Activated naive CD4-positive, alpha-beta T cell treated with anti-CD3 and anti-CD28 coated beads, Interleukin-2, amount 50 U/mL, for 72 hours (primary cell): ENCODE measurements at places on chromosomes 5 and 9. TPM values are rescaled to one million over a fixed set of nuclear protein-coding genes. Genes with fewer than 3 reads are reported as not detected.
A peak's percentile ranks its signal among the peaks of the same experiment; 100 is the strongest.

DNA sequence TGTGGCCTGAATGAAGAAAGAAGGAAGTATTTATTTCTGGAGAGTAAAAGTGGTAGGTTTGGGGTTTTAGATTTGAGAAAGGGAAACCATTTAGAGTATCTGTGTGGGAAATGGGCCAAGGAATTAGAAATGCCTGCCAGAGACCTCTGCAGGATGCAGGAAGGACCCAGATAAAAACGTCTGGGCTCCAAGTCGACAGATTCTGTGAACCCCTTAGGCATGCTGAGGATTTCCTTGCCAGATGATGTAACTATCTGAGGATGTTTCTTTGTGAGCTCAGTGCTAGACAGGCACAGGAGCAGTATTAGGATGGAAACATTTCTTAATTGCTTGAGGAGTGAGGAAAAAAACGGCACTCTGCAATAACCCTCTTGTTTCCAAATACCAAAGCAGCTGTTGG is 251.8 kb upstream of the DMRT1 start:
- DNase-seq: no peak

DNA sequence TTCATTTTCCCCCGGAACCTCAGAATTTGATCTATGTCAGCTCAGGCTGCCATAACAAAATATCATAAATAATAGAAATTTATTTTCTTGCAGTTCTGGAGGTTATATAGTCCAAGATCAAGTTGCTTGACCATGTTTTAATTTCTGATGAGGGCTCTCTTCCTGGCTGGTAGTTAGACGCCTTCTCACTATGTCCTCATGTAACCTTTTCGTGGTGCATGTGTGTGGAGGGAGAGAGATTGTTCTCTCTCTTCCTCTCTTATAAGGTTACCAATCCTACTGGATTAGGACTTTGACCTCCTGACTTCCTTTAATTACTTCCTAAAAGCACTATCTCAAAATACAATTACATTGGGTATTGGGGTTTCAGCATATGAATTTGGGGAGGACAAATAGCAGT is 198.6 kb downstream of the SH3GL2 start:
- no peak for DNase-seq

OBP2B gene
- not detected for total RNA-seq

DNA sequence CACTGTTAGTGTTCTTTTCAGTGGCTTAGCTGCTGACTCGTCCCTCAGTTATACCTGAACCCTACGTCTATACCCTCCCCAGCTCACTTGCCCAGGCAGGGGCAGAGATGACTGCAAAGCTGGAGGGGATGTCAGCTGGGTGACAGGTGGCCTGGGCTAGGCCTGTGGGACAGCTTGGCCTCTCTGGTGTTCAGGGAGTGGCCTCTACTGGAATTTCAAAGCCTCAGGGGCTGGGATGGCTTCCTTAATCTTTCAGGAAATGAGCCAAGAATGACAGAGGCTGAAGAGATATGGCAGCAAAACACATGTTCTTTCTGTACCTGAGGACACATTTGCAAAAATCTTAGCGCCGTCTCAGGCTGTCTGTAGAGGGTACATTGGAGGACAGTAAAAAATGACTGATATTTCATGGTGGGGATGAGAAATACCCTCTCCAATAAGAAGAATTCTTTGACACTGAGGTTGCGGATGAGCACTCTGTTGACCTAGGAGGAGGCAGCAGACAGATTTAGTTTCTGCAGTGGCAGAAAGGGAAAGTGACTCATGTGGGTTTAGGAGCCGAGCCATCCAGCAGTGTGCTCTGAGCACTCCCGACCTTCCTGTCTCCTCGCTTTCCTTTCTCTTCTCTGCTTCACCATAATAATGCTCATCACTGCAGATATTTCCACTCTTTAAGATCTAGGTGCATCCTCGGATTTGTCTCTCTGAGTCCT is 54.4 kb downstream of the ENTREP1 start:
- DNase-seq: no peak

GRCh38 chr5:87246061-87246460 is 21.6 kb upstream of the RASA1 start:
- no peak for DNase-seq

- no peak for DNase-seq
These were observed 40.9 kb upstream of the SLC25A51 start for GRCh38 chr9:37944671-37945481.

DNA sequence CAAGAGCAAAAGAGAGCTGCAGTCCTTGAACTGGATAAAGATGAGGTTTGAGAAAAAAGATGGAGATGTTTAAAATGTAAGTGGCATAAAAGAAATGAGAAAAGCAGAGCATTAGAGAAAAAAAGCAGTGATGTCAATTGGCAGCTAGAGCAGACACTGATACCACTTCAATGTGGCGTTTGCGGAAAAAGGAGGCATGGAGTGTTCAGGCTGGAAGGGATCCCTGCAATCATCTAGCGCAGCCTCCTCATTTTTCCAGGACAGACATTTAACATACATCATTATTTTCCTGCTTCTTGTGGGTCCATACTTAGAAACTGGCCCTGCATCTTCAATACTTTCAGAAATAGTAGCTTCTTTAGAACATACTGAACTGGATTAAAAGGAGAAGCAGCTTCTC is 563.8 kb downstream of the PTPRD start:
- no peak for DNase-seq

- DNase-seq: no peak
These were observed 373.1 kb downstream of the CSNK1G3 start for GRCh38 chr5:123885081-123885480.

DNA sequence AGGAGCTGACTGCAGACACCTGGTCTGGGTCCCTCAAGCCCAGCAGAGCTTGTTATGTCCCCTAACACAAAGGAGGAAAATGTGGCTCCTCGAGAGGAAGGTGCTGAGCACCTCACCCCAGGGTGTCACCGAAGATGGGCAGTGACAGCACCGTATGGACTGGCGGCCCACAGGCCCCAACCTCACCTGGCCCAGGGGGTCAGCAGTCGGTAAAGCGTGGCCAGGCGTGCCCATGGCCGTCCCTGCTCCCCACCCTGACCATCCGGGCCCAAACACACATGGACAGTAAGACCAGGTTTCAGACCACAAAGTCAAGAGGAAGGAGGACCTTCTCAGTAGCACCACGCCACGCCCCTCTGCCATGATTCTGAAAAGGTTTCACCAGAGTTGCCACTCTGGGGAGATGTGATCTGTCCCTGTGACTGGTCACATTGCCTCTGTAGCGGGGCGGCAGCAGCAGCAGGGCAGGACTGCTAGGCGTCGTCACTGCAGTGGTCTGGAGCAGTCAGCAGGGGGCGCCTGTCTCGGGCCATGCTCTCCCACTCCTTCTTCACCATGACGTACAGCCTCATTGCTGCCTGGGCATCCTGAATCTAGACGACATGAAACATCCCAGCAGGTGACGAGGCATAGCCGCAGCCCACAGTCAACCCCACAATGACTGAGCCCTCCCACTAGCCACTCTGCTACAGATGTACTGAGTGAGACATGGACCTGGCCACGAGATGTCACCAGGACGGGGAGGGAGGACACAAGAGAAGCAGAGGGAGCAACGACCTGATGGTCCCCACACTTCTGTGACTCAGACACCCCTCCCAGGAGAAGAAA is 11.1 kb downstream of the REXO4 start:
- DNase-seq: peak; percentile 85

PAEP gene
- total RNA-seq: not detected

DNA sequence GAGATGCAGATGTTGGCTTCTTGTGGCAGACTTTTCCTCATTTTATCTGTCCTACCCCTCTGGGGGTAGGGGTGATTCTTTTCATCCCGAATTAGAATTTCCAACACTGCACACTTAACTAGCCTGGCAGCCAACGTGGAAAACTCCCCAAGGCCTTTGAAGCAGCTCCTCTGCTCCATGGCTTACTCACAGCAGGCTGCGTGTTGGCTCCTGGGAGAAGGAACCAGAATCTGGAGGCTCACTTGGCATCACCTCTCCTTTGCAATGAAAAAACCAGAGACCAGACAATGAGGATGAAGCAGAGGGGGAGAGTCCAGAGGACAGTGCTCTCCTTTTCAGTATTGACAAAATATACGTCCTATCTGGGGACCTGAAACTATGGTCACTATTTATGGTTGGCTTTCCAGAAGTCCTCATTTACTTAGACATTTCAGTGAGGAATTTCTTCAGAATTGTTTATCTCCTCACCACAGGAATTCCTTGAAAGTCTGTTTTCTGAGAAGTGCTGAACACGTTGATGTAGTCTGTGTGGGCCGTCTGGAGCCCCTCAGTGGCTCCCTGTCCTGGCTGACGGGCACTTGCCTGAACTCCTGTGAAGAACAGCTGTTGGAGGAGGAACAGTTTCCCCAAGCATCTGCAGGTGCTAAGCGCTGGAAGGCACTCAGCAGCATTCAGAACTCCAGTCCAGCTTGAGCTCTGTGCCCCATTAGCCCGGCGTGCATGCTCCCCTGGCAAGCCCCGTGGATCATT is 231.3 kb downstream of the RFK start:
- DNase-seq: no peak

UBQLN1 gene
- 96.8 TPM for total RNA-seq

- DNase-seq: no peak
These were observed 13.5 kb upstream of the TMED7 start for GRCh38 chr5:115639377-115639776.

DNA sequence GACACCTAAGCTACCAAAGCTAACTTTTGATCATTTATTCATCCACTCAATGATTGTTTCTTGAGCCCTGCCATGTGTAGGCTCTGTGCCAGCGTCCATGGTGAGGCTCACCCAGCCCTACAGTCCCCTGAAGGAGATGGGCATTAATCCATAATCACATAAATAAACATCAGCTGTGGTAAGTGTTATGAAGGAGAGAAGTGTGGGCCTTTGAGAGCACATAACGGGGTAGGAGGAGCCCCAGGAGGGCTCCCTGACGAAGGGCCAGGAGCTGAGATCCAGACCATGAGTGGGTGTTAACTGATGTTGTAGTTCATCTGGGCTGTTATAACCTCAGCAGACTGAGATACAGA is 53.9 kb upstream of the AFAP1L1 start:
- no peak for DNase-seq

DNA sequence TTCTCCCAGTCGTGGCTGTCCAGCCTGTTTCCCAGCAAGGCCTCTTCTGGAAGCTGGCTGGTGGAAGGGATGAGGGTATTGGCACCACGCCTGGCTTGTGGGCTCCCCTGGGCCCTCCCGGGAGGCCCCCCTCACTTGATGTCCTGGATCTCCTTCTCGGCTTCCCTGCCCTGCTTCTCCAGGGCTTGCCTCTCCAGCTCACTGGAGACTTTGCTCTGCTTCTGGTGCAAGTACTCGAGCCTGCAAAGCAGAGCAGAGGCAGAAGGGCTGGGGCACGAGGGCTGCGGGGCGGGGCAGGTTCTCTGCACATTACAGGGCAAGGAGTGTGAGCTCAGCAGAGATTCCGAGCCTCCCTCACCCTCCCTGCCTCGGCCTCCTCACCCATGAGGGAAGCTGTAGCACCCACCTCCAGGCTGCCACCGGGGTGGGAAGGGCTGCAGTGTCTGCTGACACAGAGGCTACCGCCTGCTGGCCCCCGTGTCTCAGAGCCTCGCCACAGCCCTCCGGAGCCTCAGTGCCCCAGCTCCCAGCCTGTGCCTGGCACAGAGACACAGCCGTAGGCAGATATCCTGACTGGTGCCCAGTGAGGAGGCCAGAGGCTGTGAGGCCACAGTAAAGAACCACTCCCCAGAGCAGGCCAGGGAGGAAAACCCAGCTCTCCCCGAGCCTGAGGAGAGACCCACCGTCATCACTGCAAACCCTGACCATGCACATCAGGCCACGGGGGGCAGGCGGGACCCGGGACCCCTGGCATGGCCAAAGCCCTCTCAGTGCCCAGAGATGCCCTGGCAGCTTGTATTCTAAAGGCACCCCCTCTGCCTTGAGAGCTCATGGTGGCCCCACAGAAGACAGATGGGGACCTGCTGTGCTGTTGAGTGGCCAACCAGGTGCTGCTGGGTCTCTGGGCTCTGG is 7.2 kb downstream of the SNAPC4 start:
- no peak for DNase-seq

PCDHGA9 gene
- not detected for total RNA-seq

GRCh38 chr5:150780187-150780692 is 1.7 kb downstream of the SMIM3 start:
- no peak for DNase-seq

DNA sequence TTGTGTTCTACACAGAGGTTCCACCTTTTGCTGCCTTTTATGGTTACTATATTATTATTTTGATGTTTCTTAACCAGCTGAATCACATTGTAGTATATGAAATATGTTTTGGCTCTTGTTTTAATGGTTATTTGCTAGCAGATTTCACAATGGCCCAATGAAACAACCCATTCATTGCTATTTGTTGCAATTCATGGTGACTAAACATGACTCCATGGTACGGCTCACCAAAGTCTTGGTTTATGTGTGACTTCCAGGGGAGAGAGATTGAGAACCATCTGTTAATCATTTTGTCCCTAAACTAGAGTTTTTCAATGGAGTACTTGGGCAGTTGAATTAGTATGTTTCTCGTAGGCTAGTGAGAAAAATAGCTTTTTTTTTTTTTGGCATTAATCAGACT is 108.4 kb downstream of the GHR start:
- no peak for DNase-seq

- no peak for DNase-seq
These were observed 44.0 kb upstream of the SVEP1 start for GRCh38 chr9:110623462-110624025.

OGN gene
- total RNA-seq: not detected

GRXCR2 gene
- not detected for total RNA-seq

DNA sequence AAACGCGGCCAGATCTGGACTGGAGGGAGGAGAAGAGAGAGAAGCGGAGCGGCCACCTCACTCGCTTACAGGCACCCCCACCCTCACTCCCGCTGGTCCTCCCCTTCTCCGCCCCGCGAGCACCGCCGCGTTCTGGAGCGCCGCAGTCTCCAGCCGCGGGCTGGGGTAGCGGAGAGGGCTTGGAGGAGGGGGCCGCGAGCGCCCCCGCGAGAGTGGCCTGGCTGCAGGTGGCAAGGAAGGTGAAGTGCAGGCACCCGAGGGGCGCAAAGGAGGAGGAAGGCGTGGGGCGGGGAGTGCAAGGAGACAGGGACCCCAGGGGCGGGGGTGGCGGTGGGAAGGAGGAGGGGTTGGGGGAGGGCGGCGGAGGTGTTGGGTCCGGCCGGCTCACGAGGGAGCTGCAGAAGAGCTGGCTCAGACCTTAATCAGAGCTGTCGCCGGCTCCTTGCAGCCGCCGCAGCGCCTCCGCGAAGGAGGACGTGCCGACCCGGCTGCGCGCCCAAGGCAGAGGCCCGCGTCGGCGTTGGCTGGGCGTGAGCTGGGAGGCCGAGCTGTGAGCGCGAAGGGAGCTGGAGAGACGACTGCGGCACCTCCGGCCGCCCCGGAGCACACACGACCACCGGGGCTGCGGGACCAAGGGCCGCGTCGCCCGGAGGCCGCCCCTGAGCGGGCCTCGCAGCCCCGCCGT is at the start of gene DMRT3:
DMRT3 (plus strand) TSS at position 398 of the 685 bp plus-strand sequence. CDS start 347 bp downstream, outside the sequence.
- no peak for DNase-seq

- no peak for DNase-seq
These were observed 283.6 kb upstream of the NMUR2 start for GRCh38 chr5:152688561-152689249.

CENPK gene
- 89.8 TPM for total RNA-seq

INSL6 gene
- not detected for total RNA-seq

DNA sequence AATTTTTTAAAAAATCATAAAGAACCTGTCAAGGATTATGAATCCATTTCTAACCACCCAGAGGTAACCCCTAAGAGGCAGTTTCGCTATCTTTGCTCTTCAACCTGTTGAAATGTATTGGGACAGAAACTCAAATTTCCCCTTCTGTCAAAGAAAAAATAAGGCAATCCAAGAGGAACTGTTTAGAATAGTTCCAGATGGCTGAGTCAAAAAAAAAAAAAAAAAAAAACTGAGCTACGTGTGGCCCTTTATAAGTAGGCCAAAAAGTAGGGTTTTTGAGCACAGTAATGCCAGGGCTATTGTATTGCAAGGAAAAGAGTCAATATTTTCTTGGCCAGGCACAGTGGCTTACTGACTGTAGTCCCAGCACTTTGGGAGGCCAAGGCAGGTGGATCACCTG is 94.9 kb downstream of the RAD23B start:
- no peak for DNase-seq

ZNF618 gene
- 0.08 TPM for total RNA-seq
